ENCODE measurements at places on chromosomes 7 and 10. TPM values are rescaled to one million over a fixed set of nuclear protein-coding genes. Genes with fewer than 3 reads are reported as not detected.

ANKRD1 gene
- total RNA-seq: 61.8 TPM

AGMO gene
- 0.27 TPM for total RNA-seq

NPTX2 gene
- 0.14 TPM for total RNA-seq

HTR5A gene
- not detected for total RNA-seq

THNSL1 gene
- total RNA-seq: 6.5 TPM

PLPP4 gene
- total RNA-seq: not detected

FOXP2 gene
- total RNA-seq: 4.3 TPM

FAM25A gene
- not detected for total RNA-seq

ATP5F1C gene
- total RNA-seq: 221 TPM

EPHA1 gene
- 56.3 TPM for total RNA-seq

SRRM3 gene
- 2.5 TPM for total RNA-seq

PIK3AP1 gene
- 40.0 TPM for total RNA-seq

GNGT1 gene
- total RNA-seq: not detected

AGR3 gene
- 5.8 TPM for total RNA-seq

OGDHL gene
- total RNA-seq: 11.7 TPM

SYT15 gene
- total RNA-seq: 2.8 TPM

CHST3 gene
- 12.9 TPM for total RNA-seq

MUC12 gene
- 0.31 TPM for total RNA-seq

CLRN3 gene
- total RNA-seq: 2.7 TPM

PAOX gene
- 14.1 TPM for total RNA-seq

SLC39A12 gene
- total RNA-seq: not detected

PKD2L1 gene
- total RNA-seq: 0.38 TPM

CTTNBP2 gene
- total RNA-seq: 14.0 TPM

UPK3B gene
- 4.7 TPM for total RNA-seq

ENO4 gene
- 2.0 TPM for total RNA-seq

All from progenitor cell of endocrine pancreas (in vitro differentiated cells).